ENCODE measurements at places on chromosomes 5 and 9. TPM values are rescaled to one million over a fixed set of nuclear protein-coding genes. Genes with fewer than 3 reads are reported as not detected.
A peak's percentile ranks its signal among the peaks of the same experiment; 100 is the strongest.

The GRM6 gene
- total RNA-seq: not detected

The CFAP90 gene
- not detected for total RNA-seq

The CIZ1 gene
- total RNA-seq: 102 TPM

The PRUNE2 gene
- 41.9 TPM for total RNA-seq

The JMY gene
- total RNA-seq: 11.7 TPM

The IFNA13 gene
- not detected for total RNA-seq

The PPP2R2B gene
- not detected for total RNA-seq

- DNase-seq: no peak
Observed at GRCh38 chr9:97666907-97667686, 30.0 kb downstream of the XPA start.

DNA sequence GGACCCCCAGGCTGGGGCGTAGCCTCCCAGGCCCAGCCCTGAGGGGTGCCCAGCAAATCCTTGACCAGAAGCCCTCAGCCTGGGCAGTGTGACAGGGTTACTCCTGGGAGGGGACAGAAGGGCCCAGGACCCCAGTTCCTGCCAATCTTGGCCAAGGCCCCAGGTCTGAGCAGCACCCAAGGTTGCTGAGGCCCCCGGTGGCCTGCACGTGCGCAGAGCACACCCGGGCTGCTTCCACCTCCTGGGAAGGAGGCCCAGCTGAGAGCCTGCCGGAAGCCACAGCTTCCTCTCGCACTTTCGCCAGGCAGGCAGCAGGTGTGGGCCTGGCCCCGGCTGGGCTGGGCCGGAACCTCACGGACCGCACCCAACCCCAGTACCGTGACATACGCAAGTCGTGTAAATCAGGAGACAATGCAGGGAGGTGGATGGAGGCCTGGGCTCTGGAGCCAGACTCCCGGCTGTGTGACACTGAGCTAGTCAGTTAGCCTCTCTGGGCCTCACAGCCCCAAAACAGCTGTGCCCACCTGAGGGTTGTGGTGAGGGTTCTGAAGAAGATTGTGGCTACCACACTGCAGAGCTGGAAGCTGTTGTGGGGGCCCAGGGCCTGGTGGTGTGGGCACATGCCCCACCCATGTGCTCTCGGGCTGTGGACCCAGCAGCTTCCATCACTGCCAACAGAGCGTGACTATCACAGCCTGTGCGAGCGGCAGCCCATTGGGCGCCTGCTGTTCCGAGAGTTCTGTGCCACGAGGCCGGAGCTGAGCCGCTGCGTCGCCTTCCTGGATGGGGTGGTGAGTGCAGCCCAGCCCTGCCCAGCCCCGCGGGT, 5.1 kb downstream of the GRK6 start:
- peak; percentile 63 for DNase-seq

DNA sequence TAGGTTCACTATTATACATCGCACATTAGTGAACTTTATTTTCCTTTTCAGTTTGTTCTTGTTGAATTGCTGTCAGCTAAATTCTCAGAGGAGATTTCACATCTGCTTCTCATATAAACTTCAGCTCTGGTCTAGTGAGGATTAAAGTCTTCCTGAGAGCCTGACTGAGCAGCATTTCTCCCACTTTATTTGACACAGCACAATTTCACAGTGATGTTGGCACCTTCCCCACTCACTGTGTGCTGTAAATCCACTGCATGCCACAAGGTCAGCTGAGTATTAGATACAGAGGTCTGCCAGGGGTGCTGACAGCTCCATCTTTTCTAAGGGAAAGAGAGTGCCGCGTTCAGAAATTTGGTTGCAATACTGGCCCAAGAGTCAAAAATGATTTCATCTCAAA, 567.4 kb downstream of the PRR16 start:
- DNase-seq: no peak

- no peak for DNase-seq
Observed at GRCh38 chr5:17837757-17838156, 203.5 kb downstream of the TAF11L14 start.

DNA sequence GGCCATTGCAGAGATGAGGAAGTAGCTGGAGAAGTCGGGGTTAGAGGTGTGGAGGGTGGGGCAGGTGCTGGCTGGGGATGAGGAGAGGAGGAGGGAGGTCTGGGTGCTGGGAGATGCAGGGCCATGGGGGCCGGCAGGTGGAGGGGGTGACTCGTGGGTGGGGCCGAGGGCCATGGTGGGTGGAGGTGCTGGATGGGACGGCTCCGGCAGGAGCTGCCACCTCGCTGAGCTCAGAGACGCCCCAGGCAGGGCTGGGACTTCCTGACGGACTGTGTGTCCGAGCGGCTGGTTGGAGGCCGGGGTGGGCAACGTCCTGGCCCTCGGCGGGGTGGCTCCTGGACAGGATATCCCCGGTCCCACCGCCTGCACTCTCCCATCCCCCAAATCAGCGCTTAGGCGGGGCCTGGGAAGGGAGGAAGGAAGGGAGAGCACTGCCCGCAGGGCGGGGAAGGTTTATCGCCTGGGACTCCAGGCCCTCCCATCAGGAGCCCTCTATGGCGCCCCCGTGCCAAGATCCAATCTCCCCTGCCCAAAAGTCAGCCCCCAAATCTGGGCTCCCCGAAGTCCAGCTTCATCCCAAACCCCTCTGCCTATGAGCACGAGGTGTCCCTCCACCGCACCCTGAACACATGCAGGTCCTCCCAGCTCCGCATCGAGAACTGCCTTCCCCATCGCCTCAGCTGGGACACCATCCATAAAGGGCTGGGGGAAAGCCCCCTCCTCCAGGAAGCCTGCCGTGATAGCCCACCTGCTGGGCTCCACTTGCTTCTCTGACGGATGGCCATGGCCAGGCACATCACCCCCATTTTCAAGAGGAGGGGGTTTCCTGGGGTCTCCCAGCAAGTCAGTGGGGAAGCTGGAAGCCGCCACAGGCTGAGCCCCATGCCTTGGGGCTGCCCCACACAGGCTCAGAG, 58.3 kb upstream of the NOTCH1 start:
- peak; percentile 41 for DNase-seq

DNA sequence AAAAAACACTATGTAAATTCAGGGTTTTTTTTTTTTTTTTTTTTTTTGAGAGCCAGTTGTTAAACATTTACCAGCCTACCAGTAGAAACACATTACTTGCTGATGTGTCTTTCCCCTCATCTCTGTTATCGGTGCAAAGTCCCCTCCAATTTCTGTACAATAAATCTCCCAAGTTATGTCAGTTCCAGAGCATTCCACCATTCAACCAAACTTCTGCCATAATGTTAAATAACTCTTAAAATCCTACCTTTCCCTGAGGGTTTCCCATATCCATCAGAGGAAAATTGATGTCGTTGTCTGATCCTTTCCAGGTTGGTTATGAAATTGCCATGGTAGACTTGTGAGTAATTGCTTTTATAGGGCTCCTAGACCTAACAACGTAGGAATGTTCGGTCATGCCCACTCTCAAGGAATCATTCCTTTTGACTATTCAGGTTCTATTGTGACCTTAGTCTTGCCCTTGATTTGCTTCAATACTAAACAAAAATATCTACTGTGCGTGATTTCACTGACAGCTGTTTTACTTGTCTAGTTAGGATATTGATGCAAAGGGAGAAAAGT, 5.6 kb upstream of the PPP2R2B start:
- DNase-seq: no peak

- DNase-seq: no peak
Observed at GRCh38 chr9:70987986-70988385, 133.4 kb downstream of the TRPM3 start.

- DNase-seq: no peak
Observed at GRCh38 chr9:107874591-107875369, 385.2 kb upstream of the KLF4 start.

Data from psoas muscle (tissue), 8 donors.